ENCODE measurements at places on chromosomes 1 and 21.
A peak's percentile ranks its signal among the peaks of the same experiment; 100 is the strongest.

DNA sequence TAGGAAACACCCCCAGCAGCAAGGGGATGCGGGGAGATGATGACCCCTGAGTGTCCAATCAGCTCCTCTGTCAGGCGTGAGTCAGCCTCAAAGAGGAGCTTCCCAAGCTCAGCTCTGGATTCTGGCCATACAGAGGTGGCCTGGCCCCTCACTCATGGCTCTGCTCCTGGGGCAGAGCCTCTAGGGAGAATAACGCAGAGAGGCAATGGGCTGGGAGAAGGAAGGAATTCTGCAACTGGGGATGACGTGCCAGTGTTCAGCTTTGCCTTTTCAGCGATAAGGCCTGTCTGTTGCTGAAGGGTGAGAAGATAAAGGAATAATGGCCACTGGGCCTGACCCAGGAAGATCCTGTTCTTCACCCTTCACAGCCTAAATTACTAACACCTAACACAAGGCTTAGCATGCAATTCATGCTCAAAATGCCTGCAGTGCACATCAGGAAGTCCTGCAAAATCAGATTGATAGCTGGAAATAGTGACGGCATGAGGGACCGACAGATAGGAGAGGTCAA is 92.2 kb downstream of the TBX19 start:
- DNase-seq, result no peak

DNA sequence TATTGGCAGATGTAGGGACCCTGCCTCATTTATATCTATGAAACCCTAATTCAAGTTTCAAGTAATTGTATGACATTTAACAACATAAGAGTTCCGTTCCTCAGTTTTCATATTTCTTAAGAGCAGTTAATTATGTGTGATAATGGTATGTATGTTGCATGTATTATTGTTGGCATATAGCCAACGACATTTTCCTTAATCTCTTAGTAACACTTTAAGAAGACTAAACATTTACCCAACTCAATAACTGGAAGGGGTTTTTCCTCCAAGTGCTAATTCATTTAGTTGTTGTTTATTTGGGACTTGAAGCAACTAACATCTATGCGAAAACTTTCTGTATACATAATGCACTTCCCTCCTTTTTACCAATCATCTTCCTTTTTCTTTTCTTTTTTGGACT is 1.5 kb upstream of the RALGPS2 start:
- no peak for DNase-seq

DNA sequence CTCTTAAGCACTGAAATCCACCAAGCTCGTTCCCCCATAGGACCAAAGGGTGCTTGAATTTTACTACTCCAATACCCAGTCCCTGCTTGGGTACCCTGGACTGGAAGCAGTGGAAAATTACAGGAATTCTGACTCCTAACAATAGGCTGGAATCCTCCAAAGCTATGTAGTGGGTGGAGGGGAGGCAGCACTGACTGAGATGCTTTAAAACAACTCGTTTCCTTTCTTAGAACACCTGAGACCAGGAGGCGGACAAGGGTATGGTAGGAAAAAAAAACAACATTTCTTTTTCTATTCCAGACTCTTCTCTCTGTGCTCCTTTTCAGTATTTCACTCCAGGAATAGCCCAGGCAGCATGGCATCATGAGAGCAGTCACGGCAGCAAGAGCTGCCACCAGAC is 2.3 kb downstream of the PEF1 start:
- no peak for DNase-seq

GRCh38 chr1:182762536-182762935 is 27.0 kb upstream of the NPL start:
- DNase-seq, result no peak

- no peak for DNase-seq
These were observed 3.7 kb upstream of the KLHDC9 start for GRCh38 chr1:161094481-161094880.

- no peak for DNase-seq
These were observed 504.0 kb upstream of the OLFM3 start for GRCh38 chr1:102500758-102501157.

- no peak for DNase-seq
These were observed 533.0 kb upstream of the PRMT6 start for GRCh38 chr1:106523497-106523896.

- DNase-seq, result no peak
These were observed 66.3 kb upstream of the PPP2R5A start for GRCh38 chr1:212218911-212219310.

DNA sequence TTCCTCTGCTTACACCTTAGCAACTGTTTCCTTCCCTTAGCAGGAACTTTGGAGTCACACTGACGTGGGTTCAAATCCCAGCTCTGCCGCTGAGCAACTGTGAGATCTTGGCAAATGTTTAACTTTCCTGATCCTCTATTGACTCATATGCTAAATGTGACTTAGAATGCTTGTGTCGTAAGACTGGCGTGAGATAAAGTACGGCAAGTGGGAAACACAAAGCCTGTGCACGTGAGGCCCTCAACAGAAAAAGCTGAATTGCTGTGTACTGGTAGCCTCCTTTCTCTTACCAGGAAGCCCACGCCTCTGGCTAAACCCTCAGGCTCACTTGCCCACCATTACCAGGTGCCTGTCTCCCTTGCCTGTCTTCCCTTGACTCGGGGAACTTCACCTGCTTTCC is 135.4 kb upstream of the TNR start:
- DNase-seq, result no peak

DNA sequence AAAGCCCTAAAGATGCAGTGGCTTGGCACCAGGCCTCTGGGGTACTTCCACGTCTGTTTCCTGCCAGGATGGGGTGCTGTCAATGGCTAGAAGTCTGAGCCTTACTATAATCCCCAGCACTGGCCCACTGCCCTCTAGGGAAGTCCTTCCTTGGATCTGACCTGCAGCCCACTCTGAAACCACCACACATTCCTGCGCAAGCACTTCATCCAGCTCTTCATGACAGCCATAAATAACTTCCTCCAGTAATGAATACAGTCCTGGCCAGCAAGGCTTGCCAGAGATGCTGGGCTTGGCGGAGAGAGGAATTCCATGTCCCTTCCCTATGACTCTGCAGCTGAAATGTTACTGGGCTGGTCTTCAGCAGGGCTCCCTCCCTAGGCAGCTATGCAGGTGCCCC is 32.6 kb downstream of the ALPL start:
- DNase-seq, result no peak

- DNase-seq, result no peak
These were observed 27.6 kb downstream of the IFNGR2 start for GRCh38 chr21:33430858-33431257.

GRCh38 chr1:84936116-84936810 is 43.3 kb upstream of the LPAR3 start:
- peak; percentile 64 for DNase-seq
